ENCODE measurements at places on chromosomes 3 and 15.

- no peak for DNase-seq
Observed at GRCh38 chr3:179244878-179245277, 6.0 kb downstream of the KCNMB3 start.

DNA sequence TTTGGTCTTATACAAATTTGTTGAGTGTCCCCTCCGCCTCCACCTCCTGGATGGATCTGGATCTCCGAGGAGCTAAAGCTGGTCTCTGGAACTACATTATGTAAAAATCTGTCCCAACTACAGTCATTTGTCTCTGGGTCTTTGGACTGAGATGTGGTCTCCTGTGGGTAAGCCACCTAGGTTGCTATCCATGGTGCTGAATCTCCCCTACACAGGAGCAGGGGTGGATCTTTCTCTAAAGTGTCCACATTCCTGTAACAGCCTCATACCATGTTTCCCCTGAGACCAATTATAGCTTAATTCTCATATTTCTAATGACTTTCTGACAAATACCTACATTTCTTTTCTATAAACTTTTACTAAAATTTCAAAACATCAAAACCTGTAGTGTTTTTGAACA is 625.8 kb downstream of the TAFA4 start:
- DNase-seq, result no peak

DNA sequence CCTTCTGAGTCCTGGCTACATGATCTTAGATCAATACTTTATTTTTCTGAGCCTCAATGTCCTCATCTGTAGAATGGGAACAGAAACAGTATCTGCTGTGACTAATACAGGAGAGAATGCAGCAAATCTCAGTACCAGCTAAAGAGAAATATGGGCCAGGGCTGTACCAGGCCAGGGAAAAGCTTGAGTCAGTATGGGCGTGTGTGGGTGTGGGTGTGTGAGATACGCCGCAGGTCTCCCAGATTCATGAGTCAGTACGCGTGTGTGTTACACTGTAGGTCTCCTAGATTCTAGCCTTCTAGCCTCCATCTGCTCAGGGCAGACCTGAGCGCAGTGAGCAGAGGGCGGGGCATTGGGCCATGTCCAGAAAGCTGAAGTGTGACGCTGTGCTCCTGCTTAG is 15.2 kb downstream of the GNAI2 start:
- no peak for DNase-seq

GRCh38 chr15:78127882-78128281 is 3.4 kb downstream of the CIB2 start:
- no peak for DNase-seq

GRCh38 chr3:184746131-184747120 is 34.6 kb upstream of the MAGEF1 start:
- DNase-seq, result no peak

- no peak for DNase-seq
Observed at GRCh38 chr3:8311321-8311720, 190.3 kb upstream of the LMCD1 start.

DNA sequence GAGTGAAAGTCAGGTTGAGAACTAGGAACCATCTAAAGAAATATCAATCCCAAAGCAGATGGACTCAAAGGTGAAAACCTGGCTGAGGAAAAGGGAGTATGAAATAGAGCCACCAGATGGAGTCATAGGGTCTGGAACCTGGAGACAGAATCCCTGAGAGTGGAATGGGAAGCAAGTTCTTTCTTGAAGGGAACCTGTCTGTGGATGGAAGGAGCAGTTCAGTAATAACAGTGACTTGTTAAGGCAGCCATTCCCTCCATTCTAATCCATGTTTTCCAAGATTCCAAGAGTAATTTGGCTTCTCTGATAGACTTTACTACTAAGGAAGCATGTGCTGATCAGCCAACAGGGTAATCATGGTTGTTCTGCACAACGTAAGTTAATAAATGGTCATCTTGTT is 22.5 kb upstream of the AQP9 start:
- DNase-seq, result no peak

DNA sequence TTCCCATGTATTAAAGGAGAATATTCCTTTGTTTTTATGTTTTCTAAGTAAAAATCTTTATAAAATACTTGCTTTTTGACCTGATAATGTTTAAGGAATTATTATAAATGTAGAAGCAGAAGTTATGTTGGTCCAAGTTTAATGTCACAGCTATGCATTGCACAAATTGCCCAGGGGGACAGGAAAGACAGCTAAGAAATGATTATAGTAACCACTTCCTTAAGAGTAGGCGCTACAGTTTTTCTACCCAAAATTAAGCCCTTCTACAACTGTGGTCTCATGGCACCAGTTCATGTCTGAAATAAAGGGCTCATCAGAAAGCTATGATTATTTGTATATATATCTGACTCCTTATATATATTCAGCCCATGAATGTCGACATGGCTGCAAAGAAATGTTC is 176.4 kb downstream of the GBE1 start:
- DNase-seq, result no peak

Measured in NCI-H2081 (cell line).